ENCODE measurements at places on chromosomes 5 and 9.

- no peak for DNase-seq
These were observed 4.4 kb upstream of the GLIPR2 start for GRCh38 chr9:36132086-36132485.

- DNase-seq, result no peak
These were observed 197.7 kb downstream of the PTTG1 start for GRCh38 chr5:160619381-160619780.

DNA sequence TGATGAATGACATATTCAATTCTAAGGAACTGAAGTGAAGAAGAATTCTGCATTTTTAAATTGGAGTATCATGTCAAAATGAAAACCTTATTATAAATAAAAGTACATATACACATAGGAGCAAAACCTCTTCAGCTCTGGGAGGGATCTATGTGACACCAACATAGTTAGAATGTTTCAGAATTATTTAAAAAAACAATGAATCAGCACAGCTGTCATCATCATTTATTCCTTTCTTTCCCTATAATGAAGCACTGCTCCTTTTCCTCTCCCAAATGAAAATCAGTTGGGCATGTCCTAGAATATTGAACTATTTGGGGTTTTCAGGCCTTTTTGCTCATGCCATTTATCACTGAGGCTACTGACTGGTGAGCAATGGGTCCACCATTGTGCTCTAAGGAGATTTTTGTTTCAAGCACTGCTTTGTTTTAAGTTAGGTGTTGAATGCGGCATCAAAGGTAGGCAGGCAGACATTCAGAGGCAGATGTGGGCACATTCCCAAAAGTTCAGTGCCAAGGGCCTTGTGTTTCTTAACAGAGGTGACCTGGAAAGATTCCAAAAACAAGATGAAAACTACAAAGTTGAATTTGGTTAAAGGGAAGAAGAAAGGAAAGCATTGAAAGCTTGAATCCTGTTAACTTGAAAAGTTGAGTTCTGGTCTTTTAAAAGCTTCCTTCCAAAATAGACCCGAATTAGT is 126.4 kb upstream of the ADAMTSL1 start:
- no peak for DNase-seq

DNA sequence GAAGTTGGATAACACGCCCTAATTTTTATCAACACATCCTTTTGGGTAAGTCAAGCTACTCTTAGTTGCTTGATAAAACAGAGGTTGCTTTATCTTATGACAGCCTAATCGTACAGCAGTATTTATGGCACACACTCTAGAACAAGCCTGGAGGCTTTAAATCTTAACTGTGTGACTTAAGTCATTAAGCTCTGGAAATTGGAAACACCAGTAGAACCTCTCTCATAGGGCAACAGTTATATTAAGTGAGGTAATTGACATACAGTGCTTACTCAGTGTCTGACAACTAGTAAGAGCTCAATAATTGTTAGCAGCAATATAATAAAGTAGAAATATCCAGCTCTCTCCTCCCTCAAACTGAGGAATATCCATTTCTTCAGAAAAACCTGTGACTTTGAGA is 808.9 kb upstream of the WWC1 start:
- DNase-seq, result no peak

DNA sequence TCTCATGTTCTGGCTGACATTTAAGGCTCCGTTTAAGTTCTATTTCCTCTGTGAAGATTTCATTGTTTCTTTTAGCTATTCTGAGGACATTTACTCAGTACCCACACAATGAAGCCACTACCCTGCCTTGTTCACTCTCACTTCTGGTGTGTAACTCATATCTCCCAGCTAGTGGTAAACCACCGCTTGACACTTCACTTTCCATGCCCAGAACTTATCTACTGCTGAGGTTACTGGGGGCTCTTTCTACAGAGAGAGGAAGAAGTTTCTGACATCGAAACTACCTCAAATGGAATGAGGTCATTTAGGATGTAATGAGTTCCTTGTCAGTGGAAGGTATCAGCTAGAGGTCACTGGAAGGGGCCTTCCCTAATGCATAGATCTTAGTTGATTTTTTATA is 501.5 kb downstream of the DMAC1 start:
- DNase-seq, result no peak

DNA sequence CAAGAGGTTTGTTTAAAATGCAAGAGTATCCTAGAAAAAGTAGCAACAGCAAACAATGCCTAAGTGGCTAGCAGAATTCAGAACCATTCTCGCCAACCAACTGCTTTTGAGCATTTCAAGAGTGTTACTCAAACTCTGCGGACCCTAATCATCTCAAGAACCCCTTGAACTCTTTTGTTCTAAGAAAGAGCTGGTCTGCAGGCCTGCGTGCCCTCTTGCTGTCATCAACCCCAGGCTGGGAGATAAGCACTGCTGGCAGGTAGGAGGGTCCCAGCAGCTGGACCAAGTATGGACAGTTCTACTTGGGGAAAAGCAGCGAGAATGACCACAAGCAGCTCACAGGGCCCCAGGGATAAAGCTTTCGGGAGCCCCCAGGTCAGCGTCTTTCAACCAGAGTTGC is 38.3 kb downstream of the MYO10 start:
- no peak for DNase-seq

GRCh38 chr5:110371011-110371724 is 355.3 kb downstream of the TMEM232 start:
- no peak for DNase-seq

- no peak for DNase-seq
These were observed 14.4 kb downstream of the CKMT2 start for GRCh38 chr5:81247441-81247972.

DNA sequence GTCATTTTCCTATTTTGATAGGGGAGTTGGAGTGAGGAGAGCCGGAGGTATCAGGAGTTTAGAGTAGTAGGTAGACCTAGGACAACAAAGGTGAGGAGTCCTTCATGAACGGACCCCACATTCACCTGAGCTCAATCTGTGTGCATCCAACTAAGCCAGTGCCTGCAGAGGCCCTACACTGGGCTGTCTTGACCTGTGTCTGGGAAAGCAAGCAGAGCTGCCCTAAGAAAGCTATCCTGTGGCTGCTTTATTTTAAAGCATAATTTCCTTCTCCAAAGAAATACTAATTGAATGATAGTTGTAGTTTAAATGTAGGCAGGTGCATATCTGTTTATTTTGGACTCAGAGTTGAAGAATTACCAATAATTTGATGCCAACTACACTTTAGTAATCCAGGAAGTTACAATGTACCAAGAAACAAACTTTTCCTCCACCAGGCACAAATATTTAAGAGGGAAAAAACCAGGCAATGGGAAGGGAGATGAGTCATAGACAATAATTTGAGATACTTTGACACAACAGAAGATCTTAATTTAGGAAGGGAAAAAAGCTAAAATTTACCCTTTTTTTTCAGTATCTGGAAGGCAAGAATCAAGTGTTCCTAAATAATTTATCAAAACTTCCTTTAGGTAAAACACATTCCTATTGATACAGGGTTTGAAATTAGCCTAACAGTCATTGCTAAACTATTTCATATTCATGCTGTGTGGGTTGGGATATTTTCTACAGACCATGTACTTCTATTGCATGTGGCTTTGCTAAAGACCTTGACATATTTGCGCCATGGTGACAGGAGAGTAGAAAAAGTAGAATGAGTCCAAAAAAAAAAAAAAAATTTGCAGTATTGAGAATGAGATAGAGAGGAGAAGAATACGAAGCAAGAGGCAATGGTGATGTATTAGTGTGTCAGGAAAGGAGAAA is 376.6 kb upstream of the TUSC1 start:
- DNase-seq, result no peak

GRCh38 chr5:64229163-64229774 is 63.6 kb downstream of the RNF180 start:
- no peak for DNase-seq

GRCh38 chr5:159824188-159825161 is 91.8 kb upstream of the ADRA1B start:
- no peak for DNase-seq

- DNase-seq, result no peak
These were observed 125.7 kb downstream of the SEMA6A start for GRCh38 chr5:116448870-116449427.

- DNase-seq, result peak; percentile 47
These were observed 23.3 kb downstream of the TNFSF8 start for GRCh38 chr9:114906922-114907571.

DNA sequence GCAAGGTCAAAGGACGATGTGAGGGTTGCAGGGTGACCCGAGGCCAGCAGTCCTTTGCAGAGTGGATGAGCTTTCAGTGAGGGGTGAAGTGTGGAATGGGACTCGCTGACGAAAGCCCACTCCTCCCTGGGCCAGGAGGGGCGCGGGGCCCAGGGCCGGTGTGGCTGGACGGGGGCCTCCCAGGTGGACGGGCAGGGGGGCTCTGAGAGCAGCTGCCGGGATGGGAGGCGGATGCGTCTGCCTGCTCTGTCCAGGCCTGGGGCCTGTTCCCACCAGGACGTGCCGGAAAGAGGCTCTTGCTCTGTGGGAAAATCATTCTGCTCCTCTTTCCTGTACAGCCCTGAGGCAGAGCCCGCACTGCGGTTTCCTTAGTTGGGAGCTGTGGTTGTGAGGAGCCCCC is 24.3 kb downstream of the IRX4 start:
- no peak for DNase-seq

DNA sequence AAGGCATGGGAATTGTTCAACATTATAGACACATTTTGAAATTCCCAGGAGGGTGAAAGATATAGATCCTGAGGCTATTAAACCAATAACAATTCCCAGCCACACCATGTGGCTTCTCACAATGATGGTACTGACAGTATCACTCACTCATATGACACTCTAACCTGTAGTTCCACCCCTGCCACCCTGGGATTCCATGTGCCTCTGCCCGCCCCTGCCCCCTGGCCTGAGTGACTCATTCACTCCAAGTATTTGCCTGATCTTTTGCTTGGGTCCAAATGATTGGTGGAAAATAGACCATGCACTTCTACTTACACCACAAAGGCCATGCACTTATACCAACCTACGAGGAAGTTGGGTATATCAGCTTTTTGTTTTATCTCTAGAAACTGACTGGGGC is 305.2 kb upstream of the DAB2 start:
- no peak for DNase-seq

GRCh38 chr5:55636683-55637082 is 75.4 kb downstream of the SLC38A9 start:
- no peak for DNase-seq

GRCh38 chr9:35079041-35079425 is 709 bp downstream of the FANCG start:
- DNase-seq, result no peak

- no peak for DNase-seq
These were observed 189.8 kb downstream of the PCSK1 start for GRCh38 chr5:96243203-96243602.

DNA sequence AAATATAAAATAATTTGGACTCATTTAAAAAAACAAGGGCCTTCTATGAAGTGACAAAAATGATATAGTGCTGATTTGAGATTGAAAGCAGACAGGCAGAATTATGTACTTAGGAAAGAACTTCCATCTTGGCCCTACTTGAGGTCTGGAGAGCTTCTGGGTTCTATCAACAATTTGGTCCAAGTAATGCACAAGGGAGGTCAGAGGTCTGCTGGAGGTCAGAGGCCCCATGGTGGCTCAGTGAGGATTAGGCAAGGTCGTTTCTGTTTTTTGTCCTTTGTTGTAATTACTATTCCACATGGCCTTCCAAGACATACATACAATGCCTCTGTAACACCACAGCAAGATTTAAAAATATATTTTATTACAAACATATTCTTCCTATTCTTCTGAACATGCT is 37.2 kb downstream of the NUDT12 start:
- no peak for DNase-seq

DNA sequence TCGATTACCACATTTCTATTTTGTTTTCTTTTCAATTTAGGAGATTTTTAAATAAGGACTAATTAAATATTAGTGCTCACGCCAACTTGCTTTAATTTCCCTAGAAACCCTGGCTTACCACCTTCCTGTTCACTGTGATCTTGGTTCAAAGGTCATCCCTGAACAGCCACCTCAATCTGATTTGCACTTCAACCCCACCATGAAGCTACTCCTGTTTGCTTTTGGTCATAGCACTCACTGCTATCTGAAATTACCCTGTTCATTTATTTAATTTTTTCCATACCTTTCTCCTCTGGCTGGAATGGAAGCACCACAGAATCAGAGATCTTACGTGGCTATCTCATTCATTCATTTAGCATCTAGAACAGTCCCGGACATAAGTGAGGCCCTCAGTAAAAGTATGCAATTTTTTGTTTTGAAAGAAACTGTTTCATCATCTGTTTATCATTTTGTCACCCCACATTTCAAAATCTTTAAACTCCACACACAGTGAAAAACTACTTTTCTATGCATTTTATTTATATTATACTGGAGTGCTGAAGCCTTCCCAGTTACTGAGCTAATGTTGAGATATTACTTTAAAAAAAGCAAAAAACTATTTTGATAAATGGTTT is 17.2 kb upstream of the ADAMTSL1 start:
- DNase-seq, result no peak

GRCh38 chr5:1437226-1437829 is 7.9 kb downstream of the SLC6A3 start:
- no peak for DNase-seq

- DNase-seq, result no peak
These were observed 67.5 kb upstream of the PLPP6 start for GRCh38 chr9:4594545-4594944.

DNA sequence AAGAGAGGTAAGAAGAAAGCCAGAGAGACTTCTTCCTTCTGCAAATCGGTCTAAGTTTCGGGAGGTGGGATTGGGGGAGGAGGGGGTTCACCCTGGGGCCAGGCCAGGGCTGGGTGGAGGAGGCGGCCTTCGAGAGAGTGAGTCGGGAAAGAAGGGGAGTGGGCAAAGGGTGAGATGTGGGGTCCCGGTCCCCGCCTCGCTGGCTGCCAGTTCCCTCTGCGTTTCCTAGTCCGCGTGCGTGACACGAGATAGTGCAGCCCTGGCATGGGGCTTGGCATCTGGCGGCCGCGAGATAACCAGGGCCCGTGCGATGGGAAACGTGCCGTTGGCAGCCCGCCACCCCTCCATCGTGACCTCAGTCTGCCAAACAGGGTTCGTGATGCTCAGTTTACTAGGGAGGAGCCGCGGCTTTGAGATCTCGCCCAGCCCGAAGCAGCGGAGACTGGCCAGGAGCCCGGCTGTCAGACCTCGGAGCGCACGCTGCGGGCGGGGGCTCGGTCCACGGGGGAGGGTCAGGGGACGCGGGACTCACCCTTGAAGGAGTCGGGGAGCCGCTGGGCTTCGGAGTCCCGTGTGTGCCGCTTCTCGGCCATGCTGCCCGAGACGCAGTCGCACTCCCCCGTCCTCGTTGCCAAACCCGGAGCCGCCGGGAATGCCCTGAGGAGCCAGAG is at the start of gene STOM:
Gene STOM, minus strand, starts transcription at position 656 of the 671 bp plus-strand sequence. Its CDS starts 63 bp downstream, at position 593.
- DNase-seq, result peak; percentile 61

GRCh38 chr9:113645227-113645977 is 181.9 kb downstream of the RGS3 start:
- no peak for DNase-seq

- DNase-seq, result no peak
These were observed 227.0 kb downstream of the FSTL4 start for GRCh38 chr5:133385346-133385745.

GRCh38 chr9:71218774-71219173 is 97.4 kb upstream of the TRPM3 start:
- no peak for DNase-seq

- peak; percentile 18 for DNase-seq
These were observed 30.3 kb downstream of the MELK start for GRCh38 chr9:36603006-36603405.

- no peak for DNase-seq
These were observed 666.4 kb upstream of the ZNF608 start for GRCh38 chr5:125412561-125413495.

- DNase-seq, result no peak
These were observed 14.0 kb downstream of the ACTBL2 start for GRCh38 chr5:57468481-57469163.

Data from CD4-positive, alpha-beta T cell treated with Interleukin-15 for 4 hours (primary cell).